NCI-H2029 (cell line): ENCODE measurements at places on chromosomes 12 and 14.
A peak's percentile ranks its signal among the peaks of the same experiment; 100 is the strongest.

DNA sequence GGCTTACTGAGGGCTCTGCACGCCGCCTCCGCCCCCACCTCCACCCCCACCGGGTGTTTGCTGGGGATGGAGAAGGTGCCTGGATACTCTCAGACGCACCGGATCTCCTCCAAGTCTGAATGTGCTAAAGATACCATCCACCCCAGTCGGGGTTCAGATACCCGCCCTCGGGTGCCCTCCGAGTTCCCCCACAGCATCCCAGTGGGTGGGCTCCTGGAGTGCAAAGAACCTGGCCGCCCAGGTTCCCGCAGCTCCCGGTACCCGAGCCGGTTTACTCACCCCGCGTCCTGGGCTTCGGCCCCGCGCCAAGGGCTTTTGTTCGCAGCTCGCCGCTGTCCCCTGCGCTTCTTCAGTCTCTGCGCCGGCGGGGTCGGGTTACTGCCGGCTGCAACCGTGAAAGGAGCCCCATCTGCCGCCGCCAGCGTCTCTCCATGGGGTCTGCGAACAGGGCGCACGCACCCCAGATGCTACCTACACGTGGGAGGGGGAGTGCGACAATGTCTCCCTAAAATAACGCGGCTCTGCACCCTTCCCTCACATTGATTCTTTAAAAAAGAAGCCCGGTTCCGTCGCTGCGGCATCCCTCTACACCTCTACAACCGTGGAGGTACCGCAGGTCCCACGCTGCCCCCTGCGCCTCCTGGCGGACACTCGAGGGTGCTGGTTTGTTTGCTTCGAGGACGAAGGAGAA is at the start of gene CCDC177:
Gene CCDC177 (minus strand): TSS at position 609 of the 691 bp plus-strand sequence. CDS start 1,249 bp downstream, outside the sequence.
- DNase-seq: peak; percentile 16

DNA sequence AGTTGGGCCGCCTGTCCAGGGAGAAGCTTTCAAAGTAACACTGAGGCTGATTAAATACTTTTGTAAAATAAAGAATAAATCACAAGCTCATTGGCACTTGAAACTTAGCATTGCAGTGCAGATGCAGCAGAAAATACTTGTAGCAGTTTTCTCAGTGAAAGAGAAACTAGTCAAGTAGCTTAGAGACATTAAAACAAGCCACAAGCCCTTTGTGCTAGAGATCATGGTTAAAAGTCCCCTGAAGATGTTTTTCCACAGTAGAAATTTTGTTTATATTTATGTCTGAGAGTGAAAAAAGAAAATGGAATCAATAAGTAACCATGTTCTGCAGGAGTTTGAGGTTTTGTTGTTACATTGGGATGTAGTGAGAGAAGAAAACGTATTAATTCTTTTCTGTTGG is 5.9 kb downstream of the PSEN1 start:
- no peak for DNase-seq

DNA sequence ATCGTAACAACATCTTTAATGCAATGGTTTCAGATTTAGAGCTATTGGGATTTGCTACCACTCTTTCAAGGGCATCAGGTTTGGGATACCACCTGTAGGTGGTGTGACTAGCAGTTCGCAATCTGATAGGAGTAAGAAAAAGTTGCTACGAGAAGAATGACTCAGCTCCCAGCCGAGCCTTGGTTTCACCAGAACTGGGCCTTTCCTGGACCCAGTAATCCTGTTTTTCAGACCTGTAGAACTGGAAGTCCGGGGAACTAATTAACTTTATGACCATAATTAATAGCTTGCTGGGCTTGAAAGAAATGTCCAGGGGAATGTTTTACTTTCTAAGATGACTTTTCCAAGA is 770 bp downstream of the ABHD4 start:
- DNase-seq: no peak

- DNase-seq: no peak
Measured at GRCh38 chr12:89154743-89155499, 197.4 kb downstream of the DUSP6 start.

- DNase-seq: no peak
Measured at GRCh38 chr12:120642121-120642520, 1.7 kb downstream of the CABP1 start.
